Urinary bladder (tissue), 4 donors: ENCODE measurements at places on chromosomes 2 and 18. TPM values are rescaled to one million over a fixed set of nuclear protein-coding genes. Genes with fewer than 3 reads are reported as not detected.

The FIGN gene
- total RNA-seq: 6.9 TPM

The PLCD4 gene
- 6.7 TPM for total RNA-seq

The OTX1 gene
- total RNA-seq: not detected

The SERPINB5 gene
- total RNA-seq: 27.1 TPM

The EGR4 gene
- total RNA-seq: not detected

The RFX8 gene
- total RNA-seq: 0.69 TPM

The MAT2A gene
- 94.8 TPM for total RNA-seq

The RBMS1 gene
- total RNA-seq: 182 TPM

The C2orf15 gene
- total RNA-seq: 1.5 TPM

The MTHFD2 gene
- total RNA-seq: 58.3 TPM

The SPEG gene
- 31.2 TPM for total RNA-seq

The NR4A2 gene
- total RNA-seq: 2.9 TPM

The LRRTM1 gene
- 0.63 TPM for total RNA-seq

The ARHGEF4 gene
- 7.0 TPM for total RNA-seq

The DSC2 gene
- total RNA-seq: 7.1 TPM

The CDH2 gene
- 18.7 TPM for total RNA-seq

The ANKRD62 gene
- total RNA-seq: 0.11 TPM

The INSIG2 gene
- total RNA-seq: 32.3 TPM

The CFC1 gene
- total RNA-seq: not detected

The PSME4 gene
- 100 TPM for total RNA-seq

The DSEL gene
- total RNA-seq: 49.3 TPM

The TTR gene
- not detected for total RNA-seq

The POTEE gene
- not detected for total RNA-seq

The ASB18 gene
- total RNA-seq: not detected

The CYP1B1 gene
- 16.7 TPM for total RNA-seq

The SPIRE1 gene
- total RNA-seq: 22.6 TPM

The GREB1 gene
- 9.1 TPM for total RNA-seq

The CXCR4 gene
- 20.8 TPM for total RNA-seq

The ACKR3 gene
- 40.4 TPM for total RNA-seq

The AGAP1 gene
- 24.7 TPM for total RNA-seq

The IL1A gene
- total RNA-seq: 1.9 TPM
